Ascending aorta (tissue), 2 donors: ENCODE measurements at places on chromosomes 2 and 18. TPM values are rescaled to one million over a fixed set of nuclear protein-coding genes. Genes with fewer than 3 reads are reported as not detected.

Gene MROH2A
- not detected for total RNA-seq

Gene FEV
- total RNA-seq, result not detected

Gene SALL3
- total RNA-seq, result not detected

Gene SERPINB7
- not detected for total RNA-seq

Gene ICA1L
- total RNA-seq, result 0.43 TPM

Gene RAB6C
- not detected for total RNA-seq

Gene CNRIP1
- 37.7 TPM for total RNA-seq

Gene CHRNA1
- not detected for total RNA-seq

Gene SLC38A11
- total RNA-seq, result not detected

Gene CCDC74B
- total RNA-seq, result 2.3 TPM

GRCh38 chr2:240403396-240404104 is 31.9 kb upstream of the GPC1 start:
- H3K27me3 ChIP-seq, result no peaks in the 10 kb centered on the region
- H3K36me3 ChIP-seq, result no peaks in the 10 kb centered on the region
- no peaks in the 10 kb centered on the region for H3K4me1 ChIP-seq

DNA sequence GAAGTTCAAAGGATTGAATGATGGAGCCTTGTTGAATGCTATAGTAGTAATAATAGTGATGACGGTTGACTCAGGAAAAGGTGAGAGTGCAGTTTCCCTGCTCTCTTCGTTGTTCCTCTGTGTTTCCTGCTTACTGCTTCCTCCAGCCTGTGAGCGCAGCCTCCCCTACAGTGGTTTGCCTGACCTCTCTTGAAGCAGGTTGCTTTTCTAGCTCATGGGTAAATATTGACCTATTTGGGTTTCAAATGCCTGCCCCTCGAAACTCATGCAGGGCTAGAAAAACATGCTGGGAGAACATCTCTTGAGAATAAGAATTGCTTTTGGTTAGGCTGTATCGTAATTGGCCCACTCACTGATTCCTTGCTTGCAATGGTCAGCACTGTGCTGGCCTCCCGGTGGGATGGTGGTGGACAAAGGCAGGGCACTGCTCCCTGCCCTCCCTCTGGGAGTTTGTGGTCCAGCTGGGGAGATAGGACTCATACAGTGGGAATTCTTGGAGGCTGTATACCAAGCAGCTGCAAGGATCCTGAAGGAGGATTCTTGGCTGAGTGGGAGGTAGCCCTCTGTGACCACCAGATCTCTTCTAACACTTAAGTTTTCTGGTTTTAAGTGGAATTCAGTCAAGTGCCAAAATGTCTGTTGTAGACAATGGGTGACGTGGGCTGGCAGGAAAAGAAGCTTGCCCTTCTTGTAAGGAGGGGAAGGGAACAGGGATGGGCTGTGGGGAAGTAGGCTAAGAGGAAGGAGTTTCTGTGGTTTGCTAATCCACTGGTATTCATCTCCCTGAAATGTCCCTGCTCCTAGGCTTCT is 5.4 kb upstream of the RNF181 start:
- H3K4me1 ChIP-seq, result peaks cover 12% of the 10 kb centered on the region
- H3K4me3 ChIP-seq, result no peak overlapping the region
- DNase-seq, result peak; percentile 76
- H3K27me3 ChIP-seq, result no peaks in the 10 kb centered on the region

- no peak overlapping the region for H3K4me3 ChIP-seq
- DNase-seq, result no peak
- H3K4me1 ChIP-seq, result no peaks in the 10 kb centered on the region
- H3K36me3 ChIP-seq, result no peaks in the 10 kb centered on the region
- H3K27me3 ChIP-seq, result no peaks in the 10 kb centered on the region
- no peak overlapping the region for H3K27ac ChIP-seq
Observed at GRCh38 chr2:232319803-232320442, 58.6 kb upstream of the ALPP start.

DNA sequence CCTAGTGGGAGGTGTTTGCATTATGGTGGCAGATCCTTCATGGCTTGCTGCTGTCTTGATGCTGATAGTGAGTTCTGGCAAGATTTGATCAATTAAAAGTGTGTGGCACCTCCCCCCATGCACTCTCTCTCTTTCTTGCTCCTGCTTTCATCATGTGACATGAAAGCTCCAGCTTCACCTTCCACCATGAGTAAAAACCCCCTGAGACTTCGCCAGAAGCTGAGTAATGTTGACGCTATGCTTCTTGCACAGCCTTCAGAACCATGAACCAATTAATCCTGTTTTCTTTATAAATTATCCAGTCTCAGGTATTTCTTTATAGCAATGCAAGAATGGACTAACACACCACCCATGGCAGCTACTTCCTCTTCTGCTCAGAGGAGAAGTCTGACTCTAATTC is 2181.4 kb upstream of the PIK3C3 start:
- no peak overlapping the region for H3K27ac ChIP-seq
- no peaks in the 10 kb centered on the region for H3K27me3 ChIP-seq
- no peak for DNase-seq
- H3K4me1 ChIP-seq, result no peaks in the 10 kb centered on the region
